ENCODE measurements at places on chromosomes 4 and X. TPM values are rescaled to one million over a fixed set of nuclear protein-coding genes. Genes with fewer than 3 reads are reported as not detected.

KIF4A gene
- 11.2 TPM for total RNA-seq

SOWAHB gene
- 0.11 TPM for total RNA-seq

CT47A7 gene
- not detected for total RNA-seq

DNA sequence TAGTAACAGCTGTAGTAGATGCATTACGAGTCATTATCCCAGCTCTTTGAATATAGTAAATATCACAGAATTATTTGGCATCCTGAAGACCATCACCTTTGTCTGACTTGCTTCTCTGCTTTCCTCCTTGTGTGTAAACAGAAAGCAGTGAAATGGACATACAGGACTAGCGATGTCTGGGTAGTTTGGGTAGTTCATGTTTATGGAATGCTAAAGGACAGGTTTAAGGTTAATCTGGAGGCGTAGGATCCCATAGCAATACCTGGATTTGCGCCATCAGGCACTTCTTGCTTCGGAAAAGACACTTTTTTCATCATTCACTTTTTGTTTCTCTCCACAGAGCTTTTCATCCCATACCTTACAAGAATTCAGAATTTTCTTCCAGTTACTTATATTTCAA, 232.2 kb downstream of the GPAT3 start:
- DNase-seq: no peak

- peak; percentile 33 for DNase-seq
Measured at GRCh38 chr4:127686658-127687057, 43.5 kb upstream of the SLC25A31 start.

GRCh38 chr4:121255986-121256750, 92.0 kb upstream of the TNIP3 start:
- peak; percentile 90 for DNase-seq

GRCh38 chr4:88109123-88109881, 49.1 kb downstream of the ABCG2 start:
- no peak for DNase-seq
